ENCODE measurements at places on chromosomes 12 and 14.

- DNase-seq = peak; percentile 91
Observed at GRCh38 chr12:113392988-113393579, 10.6 kb downstream of the SDS start.

- DNase-seq = no peak
Observed at GRCh38 chr12:7012024-7012607, 6.2 kb downstream of the LPCAT3 start.

DNA sequence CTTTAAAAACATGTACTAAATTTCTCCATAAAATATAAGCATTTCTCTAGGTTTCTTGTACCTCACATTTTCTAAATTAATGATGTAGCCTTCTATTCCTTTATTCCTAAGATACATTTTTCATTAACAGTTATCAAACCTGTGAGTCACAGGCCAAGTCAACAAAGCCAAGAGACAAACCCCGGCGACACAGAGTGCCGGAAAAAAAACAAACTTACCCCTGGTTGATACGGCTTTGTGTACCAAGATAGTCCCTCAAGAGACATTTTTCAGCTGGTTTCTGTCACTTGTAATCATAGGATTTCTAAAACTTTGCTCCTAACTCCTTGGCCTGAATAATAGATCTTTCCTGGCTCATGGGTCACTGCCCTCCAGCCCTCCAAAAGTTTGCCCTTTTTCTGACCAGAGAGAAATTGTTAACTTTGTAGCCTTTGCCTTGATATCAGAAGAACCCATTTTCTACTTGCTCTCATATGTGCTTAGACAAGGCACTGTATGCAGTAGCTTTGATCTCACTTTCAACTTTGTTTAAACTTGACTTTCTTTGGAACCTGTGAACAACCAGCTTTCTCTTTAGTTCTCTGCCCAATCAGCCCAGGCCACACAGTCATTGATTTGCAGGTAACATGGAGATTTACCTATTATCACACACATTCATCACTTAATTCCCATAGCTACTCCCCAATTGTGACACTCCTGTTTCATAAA lies 172.2 kb downstream of the PRKD1 start:
- no peak for DNase-seq

DNA sequence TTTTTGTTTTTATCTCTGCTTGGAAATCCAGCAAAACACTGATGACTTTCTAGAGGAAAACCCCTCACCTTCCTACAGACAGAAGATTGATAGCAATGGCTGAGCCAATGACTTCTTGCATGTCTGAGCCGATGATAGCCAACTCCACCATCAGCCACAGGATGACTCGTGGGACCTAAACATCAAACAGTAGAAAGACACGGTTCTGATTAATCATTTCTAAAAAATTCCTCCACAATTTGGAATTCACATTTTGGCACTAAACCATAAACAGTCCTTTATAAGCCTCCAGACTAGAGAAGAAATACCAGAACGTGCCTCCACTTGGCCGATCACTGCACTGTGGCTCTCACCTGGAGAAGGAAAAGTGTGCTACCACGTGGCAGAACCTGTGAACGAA lies 25.9 kb downstream of the SLC11A2 start:
- no peak for DNase-seq

DNA sequence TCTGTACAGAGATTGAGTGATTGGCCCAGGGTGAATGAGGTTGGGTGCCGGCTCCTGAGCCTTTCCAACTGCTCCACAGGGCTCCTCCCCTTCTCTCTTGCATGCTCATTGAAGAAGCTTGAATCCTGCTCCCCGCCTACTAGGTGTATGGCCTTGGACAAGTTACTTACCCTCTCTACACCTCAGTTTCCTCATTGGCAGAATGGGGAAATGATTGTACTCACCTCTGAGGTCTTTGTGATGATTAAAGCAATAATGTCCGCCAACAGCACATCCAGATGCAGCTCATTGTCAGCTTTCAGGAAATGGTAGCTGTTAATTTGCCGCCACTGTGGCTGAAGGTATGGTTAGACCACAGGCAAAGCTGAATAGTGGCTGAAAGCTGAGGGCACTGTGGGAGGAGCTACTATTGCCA lies 174.1 kb downstream of the CRADD start:
- no peak for DNase-seq

- DNase-seq = no peak
Observed at GRCh38 chr14:60965402-60965801, 15.5 kb downstream of the TRMT5 start.

DNA sequence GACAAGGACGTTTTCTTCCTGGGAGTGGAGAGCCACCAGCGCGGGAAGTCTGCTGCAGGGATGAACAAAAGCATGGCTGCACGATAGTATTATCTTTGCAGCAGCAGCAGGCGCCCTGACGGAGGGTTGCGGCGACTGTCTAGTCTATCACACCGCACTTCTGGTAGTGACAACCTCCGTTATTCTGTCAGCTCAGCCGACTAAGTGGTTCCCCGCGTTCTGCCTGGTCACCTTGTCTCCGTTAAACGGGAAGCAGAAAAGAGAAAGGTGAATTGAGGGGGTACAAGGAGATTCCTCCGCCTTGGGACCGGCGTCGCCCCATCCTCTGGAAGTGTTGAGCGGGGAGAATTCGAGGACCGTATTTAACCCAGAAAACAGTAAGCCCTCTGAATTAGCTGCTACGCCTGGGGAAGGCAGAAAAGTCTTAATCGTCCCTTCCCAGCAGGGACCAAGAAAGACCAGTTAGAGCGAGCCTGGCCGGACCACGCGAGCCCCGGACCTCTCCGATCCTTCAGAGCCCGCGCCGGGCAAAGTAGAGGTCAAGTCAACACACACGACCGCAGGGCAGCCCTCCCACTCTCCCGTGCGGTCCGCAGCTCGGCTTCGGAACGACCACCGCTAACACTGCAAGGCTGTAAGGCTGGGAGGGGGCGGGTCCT lies 536 bp upstream of the DAAM1 start:
- peak; percentile 55 for DNase-seq

DNA sequence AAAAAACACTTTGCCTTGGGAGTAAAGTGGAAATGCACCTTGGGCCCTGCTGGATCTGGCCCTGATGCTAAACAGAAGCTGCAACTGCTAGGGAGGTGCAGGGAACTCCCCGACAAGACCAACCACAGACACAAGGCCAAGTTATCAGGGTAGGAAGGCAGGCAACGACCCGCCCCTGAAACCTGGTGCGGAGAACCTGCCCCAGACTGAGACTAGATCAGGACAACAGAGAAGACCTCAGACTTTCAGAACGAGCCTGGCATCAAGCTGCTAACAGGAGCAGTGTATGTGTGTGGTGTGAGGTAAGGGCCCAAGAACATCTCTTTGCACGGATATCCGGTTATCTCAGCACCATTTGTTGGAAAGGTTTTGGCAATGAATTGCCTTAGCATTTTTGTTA lies 233.7 kb upstream of the RTL1 start:
- DNase-seq = no peak

DNA sequence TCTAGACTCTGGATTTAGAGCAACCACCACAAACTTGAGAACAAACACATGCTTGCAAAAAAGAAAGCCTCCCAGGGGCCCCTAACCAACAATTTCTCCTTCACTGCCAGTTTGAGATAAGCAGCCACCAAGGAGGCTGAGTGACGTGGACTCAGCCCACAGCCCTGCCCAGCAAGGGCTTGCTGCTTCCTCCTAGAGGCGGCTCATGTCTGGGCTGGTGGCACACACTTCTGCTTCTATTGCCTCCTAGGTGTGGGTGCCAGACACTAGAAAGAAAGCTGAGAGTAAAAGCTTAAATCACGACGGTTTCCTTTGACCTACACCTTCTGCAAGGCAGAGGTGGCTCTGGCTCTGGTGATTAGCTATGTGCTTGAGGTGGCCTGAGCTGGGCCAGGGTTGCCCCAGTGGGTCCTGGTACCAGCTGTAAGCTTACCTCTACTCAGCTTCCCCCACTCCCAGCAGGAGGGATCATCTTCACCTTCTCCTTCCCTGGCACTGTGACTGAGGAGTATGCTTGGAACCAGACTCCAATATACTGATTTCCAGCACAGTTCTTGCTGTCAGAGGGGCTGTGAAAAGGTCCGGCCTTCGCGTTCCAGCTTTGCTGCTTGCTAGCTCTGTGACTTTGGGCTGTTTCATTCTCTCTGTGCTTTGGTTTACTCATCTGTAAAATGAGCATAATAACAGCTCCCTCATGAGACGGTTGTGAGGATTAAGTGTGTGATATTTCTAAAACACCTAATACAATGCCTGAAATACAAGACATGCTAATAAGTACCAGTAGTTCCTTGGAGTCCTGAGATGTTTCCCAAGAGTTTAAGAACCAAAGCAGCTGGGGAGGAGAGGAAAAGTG lies 89.7 kb upstream of the PARP11 start:
- DNase-seq = no peak

GRCh38 chr14:25843481-25844470 lies 754.1 kb downstream of the NOVA1 start:
- DNase-seq = no peak

DNA sequence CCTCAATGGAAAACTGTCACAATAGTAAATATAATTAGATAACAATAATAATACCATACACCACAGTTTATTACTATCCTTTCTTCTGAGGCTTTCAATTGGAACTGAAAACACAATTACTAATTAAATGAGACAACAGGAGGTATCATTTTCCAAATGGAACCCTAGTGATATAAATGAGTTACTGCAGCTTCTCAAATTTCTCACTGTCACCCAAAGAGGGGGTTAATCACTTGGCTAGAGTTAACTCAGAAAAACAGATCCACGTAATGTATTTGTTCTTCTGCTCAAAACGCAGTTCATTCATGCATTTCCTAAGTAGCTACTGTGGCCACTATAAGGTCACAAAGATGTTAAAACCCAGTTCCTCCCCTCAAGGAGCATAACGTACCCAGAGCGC lies 120.9 kb upstream of the FOXN3 start:
- no peak for DNase-seq

GRCh38 chr12:34333337-34333736 lies 311.0 kb downstream of the ALG10 start:
- no peak for DNase-seq

- DNase-seq = no peak
Observed at GRCh38 chr12:91072931-91073330, 15.1 kb upstream of the KERA start.

GRCh38 chr12:88624911-88625310 lies 44.6 kb upstream of the KITLG start:
- no peak for DNase-seq

- no peak for DNase-seq
Observed at GRCh38 chr14:62655166-62655565, 390.1 kb downstream of the KCNH5 start.

DNA sequence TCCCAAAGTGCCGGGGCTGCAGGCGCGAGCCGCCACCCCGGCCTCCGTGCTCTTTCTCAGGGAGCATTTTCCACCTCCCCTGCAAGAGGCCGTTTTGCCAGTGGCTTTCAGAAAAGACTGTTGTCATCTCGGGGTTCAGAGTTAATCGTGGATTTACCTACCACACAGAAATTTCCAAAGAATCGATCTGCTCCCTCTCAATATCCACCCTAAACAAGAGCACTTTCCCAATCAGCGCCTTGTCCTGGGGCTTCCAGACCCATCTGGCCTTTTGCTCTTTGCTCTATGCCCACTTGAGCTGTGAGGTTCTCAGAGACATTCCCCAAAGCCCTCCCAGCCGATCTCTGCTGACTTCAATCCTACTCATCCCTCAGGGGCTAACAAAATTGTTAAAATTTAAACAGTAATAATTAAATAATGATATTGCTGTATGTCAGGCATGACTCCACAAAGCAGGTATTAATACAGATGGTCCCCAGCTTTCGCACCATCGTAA lies 86.6 kb downstream of the NINJ2 start:
- no peak for DNase-seq

DNA sequence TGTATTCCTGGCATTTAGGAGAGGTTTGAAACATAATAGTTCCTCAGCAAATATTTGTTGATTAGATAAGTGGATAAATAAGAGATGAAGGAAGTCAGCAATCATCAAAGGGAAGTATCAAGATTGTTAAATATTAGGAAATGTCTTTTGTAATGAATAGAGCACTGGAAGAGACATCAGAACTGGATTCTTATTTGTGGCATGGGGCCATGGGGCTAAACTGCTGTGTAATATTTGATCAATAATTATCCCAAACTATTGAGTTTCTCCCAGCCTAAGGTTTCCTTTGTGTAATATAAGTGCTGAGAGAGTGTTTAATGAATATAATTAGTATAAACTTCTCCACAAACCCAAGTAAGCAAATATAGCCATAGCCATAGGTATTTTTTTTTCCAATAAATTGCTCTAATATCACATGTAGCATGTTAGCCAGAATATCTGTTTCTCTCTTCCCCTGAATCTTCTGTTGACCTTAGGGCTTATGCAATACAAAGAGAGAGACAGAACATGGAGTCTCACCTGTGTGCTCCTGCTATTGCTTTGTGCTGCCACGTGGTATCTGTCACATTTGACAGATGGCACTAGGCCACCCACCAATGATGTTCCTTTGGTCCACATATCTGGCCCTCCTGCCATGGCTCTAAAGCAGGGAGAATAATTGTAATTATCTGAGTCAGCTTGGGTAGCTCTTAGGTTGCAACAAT lies 658.7 kb downstream of the SOX5 start:
- DNase-seq = no peak

DNA sequence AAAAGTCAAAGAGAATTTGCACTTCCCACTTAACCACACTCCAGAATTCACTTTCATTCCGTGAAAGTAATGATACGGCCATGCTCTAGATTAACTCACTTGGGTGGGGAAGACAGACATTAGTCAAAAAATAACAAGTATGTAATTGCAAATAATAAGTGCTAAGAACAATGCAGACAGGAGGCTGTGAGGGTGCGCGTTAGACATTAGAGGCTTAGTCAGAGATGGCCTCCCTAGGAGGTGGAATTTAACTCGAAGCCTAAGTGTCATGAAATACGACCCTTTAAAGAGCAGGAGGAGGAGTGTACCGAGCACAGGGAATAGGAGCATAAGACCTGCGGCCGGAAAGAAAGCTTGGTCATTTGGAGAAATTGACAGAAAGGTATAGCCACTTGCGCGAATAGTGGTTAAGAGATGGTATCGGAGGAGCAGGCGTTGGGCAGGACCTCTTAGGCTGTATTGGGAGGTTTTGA lies 628 bp downstream of the SNRPF start:
- DNase-seq = no peak

DNA sequence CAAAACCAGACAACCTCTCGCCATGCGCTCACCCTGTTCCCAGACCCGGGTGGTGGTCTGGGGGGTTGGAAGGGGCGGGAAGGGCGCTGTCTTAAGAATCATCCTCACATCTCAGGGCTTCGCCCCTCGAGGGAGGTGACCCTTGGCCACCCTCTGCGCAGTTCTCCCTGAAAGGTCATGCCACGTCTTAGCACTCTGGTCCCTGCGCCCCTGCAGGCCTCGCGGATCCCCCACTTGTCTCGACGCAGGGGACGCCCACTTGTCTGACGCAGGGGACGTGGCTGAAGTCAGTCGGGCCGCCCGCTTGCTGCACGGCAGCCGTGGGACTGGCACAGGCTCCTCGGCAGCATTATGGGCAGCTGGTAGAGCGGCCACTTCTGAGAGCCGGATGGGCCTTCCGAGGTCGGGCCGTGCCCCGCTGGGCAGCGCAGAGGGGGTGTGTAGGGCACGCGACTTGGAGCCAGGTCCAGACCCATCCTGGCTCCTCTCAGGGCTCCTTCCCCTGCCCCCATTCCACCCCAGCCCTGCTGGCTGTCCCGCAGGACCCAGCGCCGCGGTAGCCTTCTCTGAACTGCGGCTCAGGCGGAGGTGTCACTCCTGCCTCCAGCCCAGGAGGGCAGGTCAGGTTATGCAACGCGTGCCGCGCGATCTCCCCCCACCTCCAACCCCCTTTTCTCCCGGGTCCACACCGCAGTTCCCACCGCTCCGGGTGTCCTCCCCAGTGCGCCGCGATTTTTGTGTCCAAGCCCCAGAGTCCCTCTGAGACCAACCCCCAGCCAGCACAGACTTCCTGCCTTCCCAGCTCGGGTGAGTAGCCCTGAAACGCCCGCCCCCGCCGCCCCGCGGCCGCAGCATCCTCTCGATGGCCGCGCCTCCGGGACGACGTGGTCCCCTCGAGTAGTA lies 40.9 kb upstream of the CAPRIN2 start:
- DNase-seq = peak; percentile 48

All from left lobe of liver (tissue), 2 donors.